ENCODE measurements at places on chromosomes 5 and 9. TPM values are rescaled to one million over a fixed set of nuclear protein-coding genes. Genes with fewer than 3 reads are reported as not detected.
A peak's percentile ranks its signal among the peaks of the same experiment; 100 is the strongest.

GRCh38 chr5:10584714-10585517, 21.0 kb downstream of the ANKRD33B start:
- peak; percentile 30 for DNase-seq

RANBP17 gene
- total RNA-seq = 3.0 TPM

DNA sequence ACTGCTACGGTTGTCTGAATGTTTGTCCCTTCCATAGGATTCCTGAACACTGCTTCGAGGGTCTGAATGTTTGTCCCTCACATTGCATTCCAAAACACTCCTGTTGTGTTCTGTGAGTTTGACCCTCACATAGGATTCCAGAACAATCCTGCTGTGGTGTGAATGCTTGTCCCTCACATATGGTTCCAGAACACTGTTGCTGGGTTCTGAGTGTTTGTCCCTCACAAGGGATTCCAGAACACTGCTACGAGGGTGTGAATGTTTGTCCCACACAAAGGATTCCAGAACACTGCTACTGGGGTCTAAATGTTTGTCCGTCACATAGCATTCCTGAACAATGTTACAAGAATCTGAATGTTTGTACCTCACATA, 201.2 kb downstream of the FOXD4L6 start:
- DNase-seq = no peak

DNA sequence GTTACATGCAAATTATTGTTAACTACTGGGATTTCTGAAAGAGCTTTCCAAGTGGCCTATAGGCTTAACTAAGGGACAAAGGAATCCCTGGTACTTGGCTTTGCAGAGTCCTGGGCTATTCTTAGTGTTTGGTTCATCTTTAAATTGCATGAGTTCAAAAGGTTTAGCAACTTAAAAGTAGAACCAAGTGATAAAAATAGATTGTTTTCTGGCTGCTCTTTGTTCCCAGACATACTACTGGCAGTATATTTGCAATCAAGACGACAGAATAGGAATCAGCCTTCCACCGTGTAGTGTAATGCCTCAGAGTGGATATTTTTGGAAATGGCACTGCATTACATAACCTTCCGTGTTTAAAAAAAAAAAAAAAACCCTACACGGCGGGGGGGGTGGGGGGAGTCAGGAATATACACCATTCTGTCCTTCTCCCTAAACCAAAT, 1.0 kb downstream of the NREP start:
- DNase-seq = no peak

- DNase-seq = no peak
Observed at GRCh38 chr5:97297704-97298091, 114.7 kb upstream of the RIOK2 start.

DNA sequence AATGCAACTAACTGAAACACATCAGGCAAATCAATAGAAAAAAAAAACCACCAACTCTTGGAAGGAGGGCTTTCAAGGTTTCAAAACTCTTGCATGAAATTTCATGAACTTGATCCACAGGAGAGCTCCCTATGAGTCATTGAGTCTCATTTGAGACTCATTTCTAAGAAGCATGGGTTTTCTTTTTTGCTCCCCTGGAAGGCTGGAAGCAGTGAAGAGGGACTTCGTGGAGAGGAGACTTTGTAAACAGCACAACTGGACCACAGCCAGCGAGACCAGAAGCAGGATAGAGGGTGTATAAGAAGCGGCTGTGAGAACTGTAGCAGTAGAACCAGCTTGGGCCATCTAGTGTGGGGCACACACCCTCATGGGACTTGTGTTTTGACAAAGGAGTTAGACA, 41.2 kb upstream of the RAPGEF1 start:
- no peak for DNase-seq

DNA sequence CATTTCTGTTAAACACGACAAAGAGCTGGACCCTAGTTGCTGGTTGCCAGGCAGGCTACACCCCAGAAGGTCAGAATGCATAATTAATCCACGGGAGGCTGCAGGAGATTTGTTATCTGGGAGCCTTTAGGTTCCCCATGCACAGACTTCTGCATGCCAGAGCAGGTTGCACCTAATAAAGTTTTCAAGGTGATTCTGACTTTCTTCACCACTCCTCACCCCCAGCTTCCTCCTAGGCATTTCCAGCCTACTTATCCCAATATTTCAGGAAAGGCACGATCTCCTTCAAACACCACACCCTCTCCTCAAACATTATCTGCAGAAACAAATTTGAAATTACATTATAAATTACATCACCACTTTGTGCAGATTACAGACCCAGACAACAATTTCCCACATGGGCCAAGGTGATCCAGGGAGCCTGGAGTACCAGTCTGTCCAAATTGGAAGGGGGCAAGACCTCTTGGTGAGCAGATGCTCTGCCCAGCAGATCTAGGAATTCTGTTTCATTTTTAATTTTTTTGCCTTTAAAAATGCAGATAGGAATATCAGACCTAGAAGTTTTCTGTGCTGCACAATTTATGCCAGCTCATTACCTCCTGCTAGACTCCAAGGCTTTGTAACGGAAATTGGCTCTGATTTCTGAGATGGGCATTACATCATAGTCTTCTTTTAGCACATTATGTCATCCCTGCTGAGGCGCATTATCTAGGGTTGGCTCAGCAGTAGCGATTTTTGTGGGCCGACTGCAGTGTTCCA, 363.4 kb upstream of the SLC30A5 start:
- no peak for DNase-seq

DNA sequence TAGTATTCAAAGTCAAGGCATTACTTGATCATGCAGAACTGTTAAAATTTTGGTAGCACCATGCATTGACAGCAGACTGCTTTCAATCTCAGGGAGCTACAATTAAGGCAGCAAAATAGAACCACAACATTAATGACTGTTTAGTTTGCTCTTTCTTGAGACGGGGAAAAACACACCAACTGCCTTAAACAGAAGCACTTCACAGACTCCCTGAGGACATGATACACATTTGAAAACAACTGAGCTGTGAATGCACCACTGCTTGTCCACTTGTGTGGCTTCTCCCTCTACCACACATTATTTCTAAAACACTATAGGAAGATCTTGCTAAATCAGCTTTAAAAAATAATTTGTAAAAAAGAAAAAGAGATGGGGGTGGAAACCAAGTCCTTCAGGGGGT, 79.6 kb upstream of the MAST4 start:
- DNase-seq = no peak

DNA sequence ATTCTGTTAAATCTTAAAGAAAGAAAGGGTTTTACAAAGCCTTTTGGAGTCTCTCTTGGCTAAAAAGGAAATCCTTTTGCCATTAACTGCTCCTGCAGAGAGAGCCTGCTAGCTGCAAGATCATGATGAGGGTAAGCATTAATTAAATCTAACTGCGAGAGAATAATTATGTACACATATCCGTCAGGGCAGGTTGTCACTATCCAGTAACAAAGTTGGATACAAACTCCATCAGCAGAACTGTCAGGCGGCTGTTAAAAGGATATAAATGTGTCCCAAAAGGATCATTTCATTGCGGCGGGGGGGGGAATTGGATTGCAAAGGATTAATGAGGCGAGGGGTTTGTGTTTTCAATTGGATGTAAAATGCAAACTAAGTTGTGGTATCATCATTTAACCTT, 289.3 kb downstream of the ASTN2 start:
- no peak for DNase-seq

GABRA1 gene
- total RNA-seq = not detected

- DNase-seq = no peak
Observed at GRCh38 chr9:1910269-1910811, 104.8 kb upstream of the SMARCA2 start.

DNA sequence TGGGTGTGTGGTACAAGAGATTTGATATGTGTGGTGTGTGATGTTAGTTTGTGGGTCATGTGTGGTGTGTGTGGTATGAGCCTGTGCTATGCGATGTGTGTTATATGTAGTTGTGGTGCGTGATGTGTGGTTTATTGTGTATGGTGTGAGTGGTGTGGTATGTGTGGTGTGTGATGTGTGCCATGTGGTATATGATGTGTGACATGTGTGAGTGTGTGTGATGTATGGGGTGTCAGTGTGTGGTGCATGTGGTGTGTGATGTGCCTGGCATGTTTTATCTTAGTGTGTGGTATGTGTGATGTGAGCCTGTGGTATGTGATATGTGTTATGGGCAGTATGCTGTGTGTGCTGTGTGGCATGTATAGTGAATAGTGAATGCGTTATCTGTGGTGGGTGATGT, 273.0 kb upstream of the IRX1 start:
- no peak for DNase-seq

GLRX gene
- 41.3 TPM for total RNA-seq

PCDHB9 gene
- 0.05 TPM for total RNA-seq

- no peak for DNase-seq
Observed at GRCh38 chr9:134844821-134845220, 35.8 kb upstream of the FCN2 start.

GRCh38 chr5:181198905-181199519, 6.0 kb downstream of the TRIM7 start:
- no peak for DNase-seq

SLCO6A1 gene
- not detected for total RNA-seq

DNA sequence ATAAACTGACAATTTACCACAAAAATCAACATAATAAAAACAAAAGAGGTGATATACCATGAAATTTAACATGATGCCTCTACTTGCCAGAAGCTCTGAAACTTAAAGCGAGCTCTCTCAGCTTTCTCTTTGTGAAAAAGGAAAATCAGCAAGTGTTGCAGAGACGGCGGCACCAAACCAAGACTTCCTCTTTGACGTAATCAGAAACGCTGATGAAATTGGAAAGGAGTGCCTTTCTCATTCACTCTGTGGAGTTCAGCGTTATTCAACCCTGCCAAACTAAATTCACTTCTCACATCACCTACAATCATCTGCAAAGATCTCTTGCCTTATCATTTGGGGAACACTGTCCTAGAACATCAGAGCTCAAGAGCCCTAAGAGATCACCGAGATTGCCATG, 32.2 kb downstream of the ANXA6 start:
- no peak for DNase-seq

- DNase-seq = no peak
Observed at GRCh38 chr5:154866841-154867240, 8.4 kb downstream of the CNOT8 start.

DNA sequence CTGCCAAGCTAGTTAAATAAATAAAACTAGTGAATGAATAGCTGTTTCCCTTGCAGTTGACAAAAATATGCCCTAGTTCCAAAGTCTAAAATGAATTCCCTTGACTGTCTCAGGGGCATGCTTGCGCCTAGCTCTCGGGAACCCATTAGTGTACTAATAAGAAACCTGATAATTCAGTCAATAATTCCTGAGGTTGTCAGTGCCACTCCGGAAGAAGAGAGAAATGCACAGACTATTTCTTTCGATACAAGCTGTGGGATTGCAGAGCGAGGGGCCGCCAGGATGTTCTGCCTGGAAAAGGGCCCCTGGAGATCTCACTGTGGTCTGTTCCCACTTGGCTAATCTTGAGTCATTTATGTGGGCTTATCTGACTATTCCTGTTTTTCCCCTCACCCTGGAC, 56.4 kb upstream of the LARP1 start:
- DNase-seq = no peak

TAF11L10 gene
- not detected for total RNA-seq

- DNase-seq = no peak
Observed at GRCh38 chr9:88749420-88749819, 214.4 kb downstream of the NXNL2 start.

GRCh38 chr5:154648229-154648628, 106.9 kb upstream of the LARP1 start:
- DNase-seq = no peak

DNA sequence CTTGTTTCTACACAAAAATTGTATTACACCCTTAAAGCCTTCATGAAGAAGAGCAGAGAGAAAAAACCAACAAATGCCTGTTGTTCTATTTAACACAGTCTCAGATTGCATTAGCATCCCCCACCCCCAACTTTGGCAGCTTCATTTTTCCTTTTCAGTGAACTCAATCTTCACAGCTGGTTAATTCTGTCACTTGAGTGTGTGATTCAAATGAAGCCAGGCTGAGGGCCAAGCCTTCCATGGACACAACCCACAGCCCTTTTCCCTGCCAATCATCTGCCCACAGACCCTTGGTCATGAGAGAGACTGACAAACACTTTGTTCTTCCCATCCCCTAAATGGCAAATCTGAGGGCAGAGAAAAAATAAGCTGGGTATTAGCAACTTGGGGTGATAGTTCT, 217.5 kb upstream of the NMUR2 start:
- no peak for DNase-seq

TLX3 gene
- total RNA-seq = not detected

DNA sequence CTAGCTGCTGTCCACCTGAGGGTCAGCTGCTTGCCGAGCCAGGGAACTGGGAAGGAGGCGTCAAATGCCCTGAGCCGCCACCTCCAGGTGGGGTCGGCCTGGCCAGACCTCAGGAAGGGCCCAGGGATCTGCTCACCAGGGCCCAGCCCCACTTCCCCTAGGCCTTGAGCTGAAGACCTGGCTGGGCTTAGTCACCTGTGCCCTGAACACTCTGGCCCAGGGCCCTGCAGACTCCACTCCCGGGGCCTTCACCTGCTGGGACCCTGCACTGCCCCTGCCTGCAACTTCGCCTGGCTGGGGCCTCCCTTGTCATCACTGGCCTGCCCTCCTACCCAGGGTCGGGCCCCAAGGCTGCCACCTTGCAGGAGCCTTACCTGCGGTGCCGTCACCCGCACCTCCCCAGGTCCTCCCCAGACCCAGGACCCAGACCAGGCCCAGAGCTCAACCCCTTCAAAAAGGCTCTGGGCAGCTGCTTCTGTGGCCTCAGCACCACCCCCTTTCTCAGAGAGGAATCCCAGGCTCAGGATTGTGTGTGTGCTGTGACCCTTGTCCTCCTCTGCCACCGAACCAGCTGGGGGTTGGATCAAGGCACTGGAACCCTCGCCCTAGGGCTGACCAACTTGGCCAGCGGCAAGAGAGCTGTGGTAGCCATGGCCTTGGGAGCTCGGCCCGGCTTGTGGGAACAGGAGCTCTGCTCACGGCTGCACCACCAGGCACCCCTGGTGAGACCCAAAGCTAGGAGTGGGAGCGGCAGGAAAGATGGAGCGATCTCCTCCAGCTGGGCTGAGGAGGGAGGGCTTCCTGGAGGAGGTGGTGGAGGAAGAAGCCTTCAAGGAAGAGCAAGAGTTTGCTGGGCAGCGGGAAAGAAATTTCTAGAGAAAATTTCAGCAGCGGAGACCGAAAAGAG, 1.2 kb upstream of the NELFB start:
- peak; percentile 82 for DNase-seq

DNA sequence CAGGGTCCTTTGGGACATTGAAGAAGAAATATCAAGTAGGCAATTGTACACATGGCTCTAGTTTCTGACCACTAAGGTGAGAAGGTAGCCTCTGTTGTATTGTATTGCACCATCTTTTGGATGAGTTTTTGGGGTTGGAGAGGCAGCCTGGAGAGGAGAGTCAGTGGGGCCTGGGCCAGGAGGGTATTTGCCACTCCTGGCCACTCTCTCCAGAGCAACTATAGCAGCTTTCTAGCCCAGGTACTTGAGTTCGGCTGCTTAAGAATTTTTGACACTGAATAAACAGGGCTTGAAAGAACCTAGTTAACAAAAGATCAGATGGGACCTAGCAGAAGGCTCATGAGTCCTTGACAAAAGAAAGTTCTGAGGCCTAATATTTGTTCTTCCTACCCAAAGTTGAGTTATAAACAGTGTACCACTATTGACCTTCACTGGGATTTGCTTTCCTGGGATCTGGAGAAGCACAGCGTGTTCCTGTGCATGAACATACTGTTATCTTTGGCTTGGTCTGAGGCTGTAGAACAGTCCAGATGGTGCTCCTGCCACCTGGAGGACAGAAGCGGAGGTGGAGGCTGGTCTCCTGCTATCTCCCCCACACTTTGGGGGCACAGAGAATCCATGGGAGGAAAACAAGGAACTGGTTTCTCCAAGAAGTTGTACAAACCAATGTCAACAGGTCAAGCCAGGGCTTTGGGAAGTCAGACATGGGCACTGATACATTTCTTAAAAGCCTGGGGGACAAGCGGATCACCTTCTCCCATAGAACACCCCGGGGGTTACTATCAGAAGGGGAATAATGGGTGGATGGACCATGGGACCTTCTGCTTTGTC, 110.4 kb upstream of the LIFR start:
- no peak for DNase-seq

Data from left lobe of liver (tissue), 2 donors.